ENCODE measurements at places on chromosomes 2 and 18.
A peak's percentile ranks its signal among the peaks of the same experiment; 100 is the strongest.

DNA sequence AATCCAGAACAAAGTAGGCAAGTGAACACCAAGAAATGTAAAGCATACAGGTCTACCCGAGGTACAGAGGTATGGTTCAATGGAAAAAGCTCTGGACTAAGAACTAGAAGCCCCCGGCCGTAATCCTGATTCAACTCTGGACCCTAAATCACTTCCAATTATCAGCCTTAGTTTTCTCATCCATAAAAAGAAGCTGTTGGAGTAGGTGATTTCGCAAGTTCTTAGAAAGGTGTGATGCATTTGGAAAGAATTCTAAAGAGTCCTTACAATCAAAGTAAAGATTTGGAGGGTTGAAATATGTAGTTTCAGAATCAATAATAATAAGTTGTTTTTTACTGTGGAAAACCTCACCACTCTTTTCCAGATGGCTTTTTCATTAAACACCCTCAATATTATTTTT lies 622.1 kb upstream of the ID2 start:
- DNase-seq = no peak

DNA sequence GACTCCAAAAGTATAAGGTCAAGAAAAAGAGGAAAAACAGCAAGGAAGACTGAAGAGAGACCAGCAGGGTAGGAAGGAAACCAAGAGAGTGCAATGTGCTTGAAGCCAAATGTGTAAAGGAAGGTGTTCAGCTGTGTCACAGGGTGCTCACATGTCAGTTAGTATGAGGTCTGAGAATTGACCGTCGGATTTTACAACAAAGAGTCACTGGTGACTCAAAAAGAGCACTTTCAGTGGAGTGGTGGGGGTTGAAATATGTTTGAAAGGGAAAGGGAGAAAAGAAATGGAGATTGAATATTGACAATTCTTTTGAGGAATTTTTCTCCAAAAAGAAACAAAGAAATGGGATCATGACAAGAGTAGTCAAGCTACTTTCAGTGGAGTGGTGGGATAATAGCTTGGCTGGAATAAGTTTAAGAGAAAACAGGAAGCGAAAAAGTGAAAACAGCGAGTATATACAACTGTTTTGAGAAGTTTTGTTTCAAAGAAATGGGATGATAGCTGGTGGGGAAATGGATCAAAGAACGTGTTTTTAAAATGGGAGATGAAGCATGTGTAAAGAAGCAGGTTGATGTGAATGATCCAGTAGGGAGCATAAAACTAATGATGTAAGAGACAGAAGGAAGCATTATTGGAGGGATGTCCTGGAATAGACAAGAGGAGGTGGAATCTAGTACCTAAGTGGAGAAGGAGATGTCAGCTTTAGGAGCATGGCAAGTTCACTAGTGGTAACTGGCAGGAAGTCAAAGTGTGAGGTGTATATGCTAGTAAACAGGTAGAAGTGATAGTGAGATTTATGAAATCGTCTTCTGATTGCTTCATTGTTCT lies 3.6 kb upstream of the TSPYL6 start:
- no peak for DNase-seq

GRCh38 chr2:222939208-222939856 lies 78.5 kb downstream of the ACSL3 start:
- peak; percentile 63 for DNase-seq

DNA sequence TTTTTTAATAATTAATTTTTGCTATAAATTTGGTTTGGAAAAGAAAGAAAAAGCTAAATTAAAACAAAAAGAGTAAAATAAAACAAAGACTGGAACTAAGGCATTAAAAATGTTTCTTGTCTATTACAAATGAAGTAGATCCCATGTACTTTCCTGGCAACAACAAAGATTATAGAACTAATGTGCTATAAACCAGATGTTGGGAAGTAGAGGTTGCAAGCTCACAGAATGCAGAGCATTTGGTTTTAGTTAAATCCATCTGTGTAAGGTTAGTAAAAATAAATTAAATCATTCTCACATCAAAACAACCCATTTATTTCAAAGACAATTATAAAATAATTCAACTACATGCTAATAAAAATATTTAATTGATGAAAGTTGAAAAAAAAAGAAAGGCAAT lies 157.2 kb upstream of the ZC3H15 start:
- DNase-seq = peak; percentile 40

Measured in fibroblast of the conjunctiva (primary cell).